CD4-positive, alpha-beta T cell treated with Interleukin-21 for 1 hour (primary cell): ENCODE measurements at places on chromosomes 5 and 9.

DNA sequence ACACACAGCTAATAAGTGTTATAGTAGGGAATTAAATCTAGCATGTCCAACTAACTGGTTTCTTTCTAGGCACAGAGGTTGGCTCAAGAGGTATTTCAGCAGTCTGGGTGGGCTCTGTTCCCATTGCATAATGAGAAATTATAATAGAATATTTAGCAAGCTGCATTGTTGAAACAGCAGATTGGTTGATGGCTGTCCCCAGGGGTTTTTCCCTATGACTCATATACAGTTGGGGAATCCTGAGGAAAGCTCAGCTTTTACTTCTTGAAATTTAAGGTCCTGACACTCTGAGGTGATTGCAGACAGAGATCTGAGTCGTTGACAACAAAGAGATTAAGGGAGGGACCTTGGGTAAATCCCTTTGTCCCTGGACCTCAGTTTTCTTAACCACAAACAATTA is 38.3 kb upstream of the TNFSF8 start:
- DNase-seq, result peak; percentile 27

DNA sequence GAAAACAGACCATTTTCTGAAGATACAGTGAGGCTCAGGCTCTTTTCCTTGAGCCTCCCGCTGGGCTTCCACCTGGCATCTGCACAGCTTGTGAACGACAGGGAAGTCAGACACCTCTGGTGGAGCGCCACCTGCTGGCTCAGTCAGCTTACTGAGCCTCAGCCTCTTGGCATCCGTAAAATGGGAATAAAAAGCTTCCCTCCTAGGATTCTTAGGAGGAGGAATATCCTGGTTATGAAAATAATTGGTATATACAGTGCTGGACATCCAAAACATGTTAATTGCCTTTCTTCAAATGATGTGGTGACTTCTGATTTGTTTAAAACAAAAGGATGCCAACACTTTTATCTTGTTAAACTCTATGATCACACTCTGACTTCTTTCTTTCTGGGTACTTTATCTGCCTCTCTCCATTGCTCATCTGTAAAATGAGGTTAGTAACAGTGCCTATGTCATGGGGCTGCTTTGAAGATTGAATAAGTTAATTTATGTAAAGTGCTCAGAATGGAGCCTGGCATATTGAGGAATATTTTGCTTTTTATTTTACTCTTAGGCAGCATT is 67.5 kb downstream of the MAMDC2 start:
- peak; percentile 30 for DNase-seq

GRCh38 chr5:61824396-61824795 is 481.6 kb upstream of the KIF2A start:
- no peak for DNase-seq

DNA sequence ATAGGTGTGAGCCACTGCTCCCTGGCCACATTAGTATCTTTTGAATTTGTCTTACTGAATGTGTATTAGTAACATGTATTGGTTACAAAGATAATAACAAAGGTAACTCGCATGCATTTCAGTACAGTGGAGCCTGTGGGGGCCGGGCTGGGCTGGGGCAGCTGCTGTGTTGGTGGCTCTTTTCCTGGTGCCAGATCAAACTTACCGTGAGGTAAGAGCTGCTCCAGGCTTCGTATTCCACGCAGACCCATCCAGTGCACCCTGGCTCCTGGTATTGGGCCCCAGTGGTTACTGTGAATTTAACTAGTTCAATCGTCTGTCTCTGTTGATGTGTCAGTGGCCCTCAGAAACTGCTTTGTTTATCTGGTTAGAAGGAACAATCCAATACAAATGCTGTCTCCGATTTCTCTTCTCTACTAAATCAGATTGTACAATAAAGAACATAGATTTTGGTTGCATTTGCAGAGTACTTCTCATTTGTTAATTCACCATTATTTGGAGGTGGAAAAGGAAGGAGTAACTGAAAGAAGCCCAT is 15.6 kb downstream of the PRRC2B start:
- DNase-seq, result no peak

DNA sequence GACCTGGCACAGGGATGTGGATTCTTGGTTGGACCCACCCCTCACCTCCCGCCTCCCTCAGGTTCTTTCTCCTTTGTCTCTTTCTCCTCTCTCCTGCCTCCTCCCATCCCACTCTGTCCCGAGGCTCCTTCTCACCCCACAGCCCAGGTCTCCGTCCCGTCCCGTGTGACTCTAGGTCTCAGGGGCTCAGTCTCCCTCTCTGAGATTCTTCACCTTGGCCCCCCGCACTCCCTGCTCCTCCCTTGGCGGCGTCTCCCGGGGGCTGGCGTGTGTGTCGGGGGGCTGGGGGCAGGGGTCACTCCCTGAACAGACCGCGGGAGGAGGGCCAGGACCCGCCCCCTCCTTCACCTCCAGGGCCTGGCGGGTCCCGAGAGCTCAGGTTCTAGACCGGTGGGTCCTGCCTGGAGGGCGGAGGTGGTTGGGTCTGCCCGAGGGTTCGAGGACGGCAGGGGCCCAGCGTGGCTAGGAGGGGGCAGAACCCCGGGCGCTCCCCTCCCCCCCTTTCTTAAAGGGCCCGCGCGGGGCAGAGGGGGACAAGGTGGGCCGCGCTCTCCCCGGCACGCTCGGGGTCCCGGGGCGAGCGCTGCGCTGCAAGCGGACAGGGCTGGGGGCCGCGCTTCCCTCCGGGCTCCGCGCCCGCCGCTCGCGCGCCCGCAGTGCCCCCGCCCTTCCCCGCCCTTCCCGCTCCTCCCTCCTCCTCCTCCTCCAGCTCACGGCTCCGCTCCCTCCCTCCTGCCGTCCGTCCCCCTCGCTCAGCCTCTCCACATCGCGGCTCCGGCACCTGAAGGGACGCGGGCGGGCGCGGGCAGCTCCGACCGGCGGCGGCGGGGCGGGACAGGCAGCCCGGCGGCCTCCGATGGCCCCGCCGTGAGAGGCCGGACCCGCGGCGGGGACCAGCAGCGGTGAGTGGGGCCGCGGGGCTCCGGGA is at the start of gene PSD2:
PSD2 (plus strand) TSS at position 735 of the 928 bp plus-strand sequence. CDS start 13,633 bp downstream, outside the sequence.
- DNase-seq, result peak; percentile 8

DNA sequence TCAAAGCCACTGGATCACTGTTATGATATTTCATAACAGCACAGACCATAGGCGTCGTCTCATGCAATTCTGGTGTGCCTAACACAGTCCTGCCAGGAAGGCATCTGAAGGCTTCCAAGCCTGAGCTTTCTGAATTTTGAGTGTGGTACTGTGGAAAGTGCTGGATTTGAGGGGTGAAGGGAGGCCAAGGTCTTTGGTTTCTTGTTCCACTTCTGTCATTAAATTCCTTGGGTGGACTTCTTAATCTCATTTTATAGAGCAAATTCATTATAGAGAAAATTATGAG is 441.3 kb upstream of the PIK3R1 start:
- no peak for DNase-seq

DNA sequence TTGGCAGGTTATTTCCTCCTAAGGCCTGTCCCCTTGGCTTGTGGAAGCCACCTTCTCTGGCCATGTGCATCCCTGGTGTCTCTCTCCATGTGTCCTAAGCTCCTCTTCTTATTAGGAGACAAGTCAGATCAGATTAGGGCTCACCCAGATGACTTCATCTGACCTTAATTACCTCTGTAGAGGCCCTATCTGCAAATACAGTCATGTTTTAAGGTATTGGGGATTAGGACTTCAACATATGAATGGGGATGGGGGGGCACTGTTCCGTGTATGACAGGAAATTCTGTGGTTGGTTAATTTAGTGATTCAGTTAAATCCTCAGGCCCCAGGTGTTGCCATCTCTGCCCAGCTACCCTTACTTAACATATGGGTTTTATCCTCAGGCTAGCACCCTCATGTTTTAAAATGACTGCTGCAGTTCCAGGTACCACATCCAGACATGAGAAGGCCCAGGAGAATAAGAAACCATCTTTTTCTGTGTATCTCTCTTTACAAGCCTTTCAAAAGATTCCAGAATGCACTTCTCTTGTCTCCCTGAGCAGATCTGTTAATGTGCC is 51.9 kb upstream of the RAI14 start:
- no peak for DNase-seq

- no peak for DNase-seq
Measured at GRCh38 chr9:14006386-14007187, 307.4 kb downstream of the NFIB start.

DNA sequence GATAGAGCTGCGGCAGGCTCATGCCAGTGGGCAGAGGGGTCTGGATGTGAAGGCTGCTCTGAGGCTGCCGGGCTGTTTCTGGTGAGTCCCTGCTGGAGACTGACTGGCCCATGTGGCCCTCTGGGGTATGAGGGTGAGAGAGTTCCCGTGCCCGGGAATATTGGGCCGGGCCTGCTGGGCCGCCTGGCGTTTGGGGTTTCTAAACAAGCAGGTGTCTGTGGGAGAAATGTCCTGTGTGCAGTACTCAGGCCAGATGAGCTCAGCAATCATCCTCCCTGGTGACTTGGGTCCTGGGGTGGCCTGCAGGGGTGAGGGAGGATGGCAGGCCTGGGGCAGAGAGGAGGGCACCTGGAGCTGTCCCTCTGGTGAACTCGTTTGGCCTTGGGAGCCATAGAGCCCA is 74.9 kb downstream of the MACROH2A1 start:
- no peak for DNase-seq

DNA sequence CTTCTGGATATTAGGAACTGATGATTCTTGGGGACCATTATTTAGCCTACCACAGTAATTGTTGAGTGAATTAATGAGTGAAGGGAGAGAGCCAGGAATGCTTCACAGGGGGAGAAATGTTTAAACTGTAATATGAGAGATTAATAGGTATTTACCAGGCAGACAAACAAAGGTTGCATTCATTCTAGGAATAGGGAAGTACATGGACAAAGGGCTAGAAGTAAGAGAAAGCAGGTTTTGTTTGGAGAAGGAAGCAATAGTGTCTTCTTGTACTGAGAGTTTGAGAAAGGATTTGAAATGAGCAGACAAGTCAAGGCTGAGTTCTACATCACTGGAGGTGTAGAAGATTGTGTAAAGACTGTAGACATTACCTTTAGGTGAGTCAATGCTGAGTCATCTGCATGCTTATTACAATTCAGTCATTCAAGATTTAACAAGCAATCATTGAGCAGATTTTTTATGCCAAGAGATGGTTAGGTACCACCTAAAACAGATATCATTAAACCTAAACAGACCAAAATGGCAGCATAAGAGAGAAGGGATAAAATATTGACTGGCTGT is 8.0 kb downstream of the TAF1L start:
- no peak for DNase-seq

DNA sequence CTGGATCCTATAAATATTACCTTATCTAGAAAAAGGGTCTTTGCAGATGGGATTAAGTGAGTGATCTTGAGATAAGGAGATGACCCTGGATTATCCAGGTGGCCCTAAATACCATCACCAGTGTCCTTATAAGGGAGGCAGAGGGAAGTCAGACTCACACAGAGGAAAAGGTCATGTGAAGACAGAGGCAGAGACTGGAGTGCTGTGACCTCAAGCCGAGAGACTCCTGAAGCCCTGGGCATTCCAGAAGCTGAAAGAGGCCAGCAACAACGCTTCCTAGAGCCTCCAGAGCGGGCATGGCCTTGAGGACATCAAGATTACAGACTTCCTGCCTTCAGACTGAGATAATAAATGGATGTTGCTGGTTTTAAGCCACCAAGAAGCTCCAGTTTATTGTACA is 118.8 kb downstream of the ATPSCKMT start:
- no peak for DNase-seq

GRCh38 chr5:173321886-173322285 is 6.3 kb downstream of the STC2 start:
- no peak for DNase-seq

DNA sequence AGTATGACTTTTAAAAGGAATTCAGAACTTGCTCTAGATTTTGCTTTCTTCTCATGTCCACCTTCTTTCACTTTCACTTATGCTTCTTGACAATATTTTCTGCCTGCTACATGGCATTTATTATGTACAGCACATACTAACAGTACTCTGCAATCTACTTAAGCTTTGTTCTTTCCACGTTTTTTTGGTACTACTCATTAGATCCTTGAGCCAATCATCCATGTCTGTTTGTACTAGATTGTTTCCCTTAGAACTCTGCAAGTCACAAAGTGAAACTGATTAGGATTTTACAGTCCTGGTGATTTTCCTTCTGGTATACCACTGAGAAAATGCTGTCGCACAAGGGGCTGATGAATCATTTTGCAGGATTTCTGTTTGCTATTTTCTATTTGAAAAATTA is 78.3 kb downstream of the PARP8 start:
- peak; percentile 35 for DNase-seq

GRCh38 chr5:147240266-147240985 is 5.6 kb downstream of the STK32A start:
- DNase-seq, result no peak

DNA sequence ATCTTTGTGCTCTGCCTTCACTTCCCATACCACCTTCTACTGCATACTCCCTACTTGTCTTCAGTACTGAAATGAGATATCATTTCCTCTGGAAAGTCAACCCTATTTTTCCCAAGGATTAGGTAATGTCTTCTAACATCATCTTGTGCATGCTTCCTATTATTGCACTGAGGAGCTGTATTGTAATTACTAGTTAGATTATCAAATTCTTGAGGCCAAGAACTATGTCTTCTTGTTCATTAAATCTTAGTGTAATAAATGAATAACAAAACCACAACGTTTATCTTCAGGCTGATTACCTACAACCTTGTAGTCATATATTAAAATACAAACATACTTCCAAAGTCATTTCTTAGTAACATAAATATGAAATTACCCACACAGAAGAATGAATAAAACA is 87.9 kb upstream of the POU5F2 start:
- DNase-seq, result no peak

DNA sequence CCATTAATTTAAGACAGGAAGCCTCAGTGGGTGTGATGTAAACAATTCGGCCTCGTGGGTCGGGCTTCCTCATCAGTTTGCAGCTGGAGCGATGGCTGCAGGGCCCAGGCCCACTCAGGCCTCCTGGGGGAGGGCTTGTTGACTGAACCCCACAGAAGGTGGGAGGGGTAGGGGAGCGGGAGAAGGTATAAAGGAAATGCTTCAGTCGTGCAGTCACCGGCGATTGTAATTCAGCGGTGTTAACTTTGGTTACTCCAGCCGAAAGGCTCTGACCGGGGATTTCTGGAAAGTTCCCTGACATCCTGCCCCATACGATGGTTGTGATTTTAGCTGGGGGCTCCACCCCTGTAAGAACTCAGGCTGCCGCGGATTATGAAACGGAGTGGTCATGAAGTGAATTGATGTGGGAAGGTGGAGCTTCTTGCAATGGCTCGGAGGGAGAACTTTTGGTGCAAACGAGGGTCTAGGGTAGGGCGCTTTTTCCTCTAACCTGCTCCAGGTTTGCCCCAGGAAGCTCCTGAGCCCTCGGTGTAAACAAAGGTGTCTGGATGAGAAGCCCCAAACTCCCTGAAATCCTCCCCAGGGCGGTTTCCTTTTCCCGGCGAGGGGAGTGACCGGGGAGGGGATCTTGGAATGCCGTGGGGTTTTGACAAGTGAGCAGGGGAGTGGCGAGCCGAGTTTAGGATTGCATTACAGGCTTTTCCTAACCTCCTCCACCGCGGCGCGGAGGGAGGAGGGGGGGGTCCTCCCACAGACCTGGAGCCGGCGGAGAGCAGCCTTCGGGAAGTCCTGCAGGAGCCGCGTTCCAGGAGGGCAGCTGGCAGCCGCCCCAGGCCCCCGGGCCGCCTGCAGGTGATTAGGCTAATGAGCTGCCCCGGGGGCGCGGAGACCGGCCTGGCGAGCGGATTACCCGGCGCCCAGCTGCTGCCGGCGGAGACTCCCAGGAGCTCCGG is 215.5 kb downstream of the PDZD2 start:
- no peak for DNase-seq

GRCh38 chr5:112419986-112420864 is 1.1 kb upstream of the EPB41L4A start:
- DNase-seq, result peak; percentile 46

- DNase-seq, result no peak
Measured at GRCh38 chr5:9462109-9462508, 83.8 kb downstream of the SEMA5A start.

- DNase-seq, result no peak
Measured at GRCh38 chr5:126106029-126106428, 317.2 kb upstream of the GRAMD2B start.

- DNase-seq, result no peak
Measured at GRCh38 chr9:133775951-133776905, 38.1 kb upstream of the SARDH start.
